ENCODE measurements at places on chromosomes 11 and 22.

DNA sequence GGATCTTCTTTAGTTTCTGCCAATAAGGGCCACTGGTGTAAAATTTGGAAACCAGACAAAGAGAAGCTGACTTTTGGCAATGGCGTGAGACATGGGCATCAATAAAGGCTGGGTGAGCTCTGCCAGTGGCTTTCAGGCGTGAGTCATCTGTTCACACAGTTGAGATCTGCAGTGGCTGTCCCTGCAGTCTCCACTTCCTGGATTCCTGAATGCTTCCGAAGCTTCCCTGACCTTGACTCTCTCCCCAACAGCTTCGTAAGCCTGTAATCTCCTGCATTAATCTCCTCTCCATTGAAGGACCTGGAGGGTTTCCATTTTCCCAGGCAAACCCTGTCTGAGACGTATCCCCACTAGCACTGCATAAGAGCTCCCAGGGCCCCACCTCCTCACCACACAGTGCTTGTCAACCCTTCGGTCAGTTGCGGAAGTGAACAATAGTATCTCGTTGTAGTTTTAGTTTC, 574.7 kb downstream of the TBC1D22A start:
- no peak for DNase-seq

DNA sequence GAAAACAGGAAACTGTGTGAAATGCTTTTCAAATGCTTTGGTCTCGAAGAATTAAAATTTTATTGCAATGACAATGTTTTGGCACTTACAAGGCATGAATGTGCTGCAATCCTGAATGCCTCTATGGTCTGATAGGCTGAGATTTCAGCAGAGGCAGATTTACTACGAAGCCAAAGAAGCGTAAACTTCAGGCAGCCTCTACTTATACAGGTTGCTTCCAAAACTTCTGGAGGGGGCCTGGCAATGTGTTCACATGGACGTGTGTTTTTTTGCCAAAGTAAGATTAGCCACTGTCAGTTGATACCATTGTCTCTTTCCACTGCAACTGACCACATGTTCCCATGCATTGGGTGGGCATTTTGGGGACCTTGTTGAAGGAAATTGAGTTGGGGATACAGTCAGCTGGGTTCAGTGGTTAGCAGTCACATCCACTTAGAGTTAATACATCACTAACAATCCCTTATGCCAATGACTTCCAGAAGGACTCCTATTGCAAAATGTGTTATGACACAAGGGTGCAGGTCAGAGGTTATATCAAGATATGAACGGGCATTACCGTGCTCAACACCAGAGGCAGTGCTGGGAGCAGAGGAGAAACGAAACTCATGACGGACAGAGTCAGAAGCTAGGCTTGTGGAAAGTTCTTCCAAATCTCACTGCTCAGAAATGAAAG, 48.8 kb downstream of the ABTB2 start:
- no peak for DNase-seq

DNA sequence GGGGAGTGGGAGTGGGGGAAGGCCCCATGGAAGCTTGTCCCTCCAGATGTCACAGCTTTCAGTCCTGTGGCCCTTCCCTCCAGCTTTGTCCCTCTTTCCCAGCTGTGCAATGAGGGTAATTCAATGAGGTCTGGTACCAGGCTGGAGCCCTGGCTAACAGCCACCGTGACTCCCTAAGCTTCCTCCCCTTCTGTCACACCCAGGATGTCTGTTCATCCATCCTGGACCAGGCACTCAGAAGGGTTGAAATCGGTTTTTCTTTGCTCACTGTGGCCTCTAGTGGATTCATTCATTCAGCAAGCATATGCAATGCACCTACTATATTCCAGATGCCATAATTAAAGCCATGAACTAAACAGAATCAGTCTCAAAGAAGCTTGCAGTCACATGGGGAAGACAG, 38.7 kb downstream of the SYT13 start:
- no peak for DNase-seq

GRCh38 chr11:69227271-69227670, 66.7 kb upstream of the MYEOV start:
- no peak for DNase-seq

- no peak for DNase-seq
These were observed 866.8 kb upstream of the TENM4 start for GRCh38 chr11:80307676-80308075.

- DNase-seq: no peak
These were observed 110.8 kb downstream of the UVRAG start for GRCh38 chr11:75925785-75926164.

- peak; percentile 57 for DNase-seq
These were observed 851 bp downstream of the PTDSS2 start for GRCh38 chr11:450809-451451.

GRCh38 chr11:39036021-39036420, 2423.4 kb downstream of the LRRC4C start:
- no peak for DNase-seq

DNA sequence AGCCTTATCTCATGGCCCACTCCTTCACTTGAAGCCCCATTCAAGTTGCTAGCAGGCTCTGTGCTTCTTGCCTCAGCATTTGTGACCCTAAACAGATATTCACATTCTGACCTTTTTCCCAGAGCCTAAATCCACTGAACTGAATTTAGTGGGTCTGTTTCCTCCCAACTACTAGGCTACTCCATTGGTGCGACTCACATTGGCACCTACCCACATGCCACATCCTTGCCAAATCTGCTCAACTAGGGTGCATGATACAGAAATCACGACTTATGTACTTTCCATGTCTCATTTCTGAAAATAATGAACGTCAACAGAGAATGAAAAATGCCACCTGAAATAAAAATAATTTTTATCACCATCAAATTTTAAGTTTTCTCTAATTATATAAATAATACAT, 8.4 kb upstream of the MMP12 start:
- DNase-seq: no peak

DNA sequence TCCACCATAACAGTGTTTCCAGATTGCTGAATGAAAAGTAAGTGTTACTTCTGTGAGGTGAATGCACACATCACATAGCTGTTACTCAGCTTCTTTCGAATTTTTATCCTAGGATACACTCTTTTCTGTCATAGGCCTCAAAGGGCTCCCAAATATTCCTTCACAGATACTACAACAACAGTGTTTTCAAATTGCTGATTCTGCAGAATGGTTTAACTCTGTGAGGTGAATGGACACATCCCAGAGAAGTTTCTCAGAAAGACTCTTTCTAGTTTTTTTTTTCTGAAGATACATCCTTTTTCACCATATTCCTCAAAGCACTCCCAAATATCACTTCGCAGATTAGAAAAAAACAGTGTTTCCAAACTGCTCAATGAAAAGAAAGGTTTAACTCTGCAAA, 221.1 kb downstream of the OR4A5 start:
- no peak for DNase-seq

DNA sequence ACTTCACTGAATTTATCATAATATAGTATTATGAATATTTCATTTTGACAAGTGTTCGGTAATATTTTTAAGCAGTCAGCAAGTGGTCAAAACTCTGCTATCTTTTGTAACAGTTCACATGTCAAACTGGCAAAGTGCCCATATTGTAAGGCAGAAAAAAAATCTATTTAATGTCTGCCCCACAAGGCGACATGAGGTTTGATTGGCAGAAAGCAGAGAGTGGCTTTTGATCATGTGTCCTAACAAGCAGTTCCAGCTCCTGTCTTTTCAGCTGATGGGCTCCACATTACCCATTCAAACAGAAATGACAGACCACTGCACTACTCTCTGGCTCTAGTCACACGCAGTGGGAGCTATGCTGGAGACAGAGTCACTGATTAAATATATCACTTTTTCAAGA, 59.0 kb downstream of the SOX6 start:
- no peak for DNase-seq

- no peak for DNase-seq
These were observed 28.6 kb downstream of the LIF start for GRCh38 chr22:30217698-30218560.

GRCh38 chr11:43467958-43468357, 109.2 kb downstream of the TTC17 start:
- DNase-seq: no peak

DNA sequence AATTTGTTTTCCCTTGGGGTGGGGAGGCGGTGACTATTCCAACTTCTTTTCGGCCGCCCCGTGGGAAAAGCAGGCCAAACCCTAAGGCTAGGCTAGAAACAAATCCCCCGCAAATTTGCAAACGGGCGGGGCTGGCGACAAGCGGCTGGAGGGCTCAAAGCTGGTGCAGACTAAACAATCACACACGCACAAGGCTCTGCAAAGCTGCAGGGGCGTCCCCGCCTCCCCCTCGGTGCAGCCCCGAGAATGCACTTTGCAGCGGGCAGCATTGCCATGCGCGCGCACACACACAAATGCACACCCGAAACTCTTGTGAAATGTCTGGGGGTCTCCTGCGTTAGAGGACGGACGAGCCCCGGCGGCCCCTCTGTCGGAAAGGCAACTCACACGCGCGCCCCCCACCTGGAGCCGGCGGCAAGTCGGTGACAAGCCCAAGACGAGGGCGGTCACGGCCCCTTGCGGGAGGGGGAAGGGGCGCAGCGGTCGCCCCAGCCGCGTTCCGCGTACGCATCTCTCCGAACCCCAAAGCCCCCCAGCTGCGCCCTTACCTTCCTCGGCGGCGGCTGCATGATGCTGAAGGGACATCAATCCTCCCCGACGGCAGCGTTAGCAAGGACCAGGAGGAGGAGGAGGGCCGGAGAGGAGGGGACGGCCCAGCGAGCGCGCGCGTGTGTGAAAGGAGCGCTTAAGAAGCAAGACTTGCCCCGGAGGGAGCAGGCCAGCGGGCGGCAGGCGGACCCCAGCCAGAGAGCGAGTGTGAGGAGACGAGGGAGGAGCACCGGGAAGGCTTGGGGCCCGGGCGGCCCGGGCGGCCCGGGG, 600 bp downstream of the FCHSD2 start:
- peak; percentile 25 for DNase-seq

DNA sequence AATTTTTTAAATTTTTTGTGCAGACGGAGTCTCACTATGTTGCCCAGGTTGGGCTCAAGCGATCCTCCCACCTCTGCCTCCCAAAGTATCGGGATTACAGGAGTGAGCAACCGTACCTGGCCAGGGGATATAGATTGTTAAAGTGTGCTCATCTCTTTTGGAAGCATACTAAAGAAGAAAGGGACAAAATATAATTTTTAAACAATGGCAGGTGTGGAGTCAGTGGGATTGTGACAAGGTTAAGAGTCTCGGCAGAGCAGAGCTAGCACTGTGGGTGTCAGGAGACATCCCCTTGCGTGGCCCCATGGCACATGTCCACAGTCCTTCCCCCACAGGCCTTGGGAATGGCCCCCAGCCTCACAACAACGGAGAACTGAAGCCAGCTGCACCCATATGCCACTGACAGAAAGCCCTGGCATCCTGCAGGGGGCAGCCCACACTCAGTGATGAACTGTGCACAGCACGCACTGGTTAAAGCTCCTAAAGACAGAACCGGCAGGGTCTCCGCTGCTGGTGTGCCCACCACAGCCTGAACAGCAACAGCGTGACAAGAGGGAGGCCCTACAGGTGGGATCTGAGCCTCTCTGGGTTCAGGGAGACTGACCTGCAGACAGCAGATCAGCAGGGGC, 29.9 kb downstream of the SERPIND1 start:
- no peak for DNase-seq

- DNase-seq: no peak
These were observed 68.1 kb downstream of the MPPED1 start for GRCh38 chr22:43479962-43480361.

DNA sequence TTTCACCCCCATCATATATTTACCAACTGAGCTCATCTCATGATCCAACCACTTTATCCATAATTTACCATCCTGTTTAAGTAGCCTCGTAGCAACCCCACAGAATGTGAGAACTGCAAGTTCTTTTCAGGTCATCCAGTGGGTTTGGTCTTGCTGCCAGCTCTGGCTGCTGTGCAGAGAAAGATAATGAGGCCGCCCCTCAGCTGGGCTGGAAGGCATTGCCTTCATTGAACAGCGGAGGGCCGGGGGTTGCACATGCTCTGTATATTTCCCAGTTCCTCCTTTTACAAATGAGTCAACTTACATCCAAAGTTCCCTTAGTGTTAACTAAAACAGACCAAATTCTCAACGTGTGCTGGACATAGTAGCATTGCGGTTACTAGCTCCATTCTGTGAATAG, 96.7 kb downstream of the SYN3 start:
- no peak for DNase-seq

GRCh38 chr11:1763796-1764661, at the start of gene CTSD:
Gene CTSD (minus strand): TSS chr11:1763927. CDS start chr11:1763859, 68 bp downstream.
- DNase-seq: peak; percentile 78

GRCh38 chr22:22407061-22407460, 101.5 kb downstream of the ZNF280B start:
- no peak for DNase-seq

DNA sequence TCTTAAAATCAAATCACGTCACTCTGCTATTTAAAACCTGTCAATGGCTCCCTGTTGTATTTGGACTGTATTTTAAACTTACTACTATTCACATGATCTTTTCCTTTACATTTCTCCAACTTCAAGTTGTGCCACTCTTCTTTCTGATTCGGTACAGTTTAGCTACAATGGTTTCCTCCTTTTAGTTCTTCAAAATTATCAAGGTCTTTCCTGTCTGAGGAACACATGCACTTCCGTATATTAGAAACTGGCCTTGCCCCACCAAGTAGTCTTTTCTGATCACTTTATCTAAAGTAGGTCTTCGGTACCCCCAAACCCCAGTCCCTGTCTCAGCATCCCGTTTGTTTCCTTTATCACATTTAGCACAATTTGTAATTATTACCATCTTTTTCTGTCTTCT, 81.8 kb downstream of the MTMR3 start:
- DNase-seq: no peak

GRCh38 chr11:61587541-61587941, 6.7 kb upstream of the SYT7 start:
- no peak for DNase-seq

GRCh38 chr11:99327527-99327926, 306.8 kb downstream of the CNTN5 start:
- DNase-seq: no peak

DNA sequence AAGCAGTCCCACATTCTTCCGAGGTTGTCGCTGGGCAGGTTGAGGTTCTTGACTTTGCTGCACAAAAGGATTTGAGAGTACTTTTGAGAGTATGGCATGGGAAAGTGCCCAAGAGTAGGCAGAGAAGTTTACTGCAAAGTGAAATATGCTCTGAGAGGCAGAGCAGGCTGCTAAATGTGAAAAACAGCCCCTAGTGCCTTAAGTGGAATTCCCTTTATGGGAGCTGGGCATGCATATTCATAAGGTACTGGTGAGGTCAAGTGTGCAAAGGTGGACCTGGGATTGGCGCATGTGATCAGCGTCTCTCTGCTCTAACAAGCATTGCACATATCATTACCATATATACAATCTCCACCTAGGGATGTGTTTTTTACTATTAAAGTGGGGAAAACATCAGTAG, 12.0 kb upstream of the APOL4 start:
- no peak for DNase-seq

- DNase-seq: no peak
These were observed 41.3 kb downstream of the LRP5 start for GRCh38 chr11:68353669-68354068.

DNA sequence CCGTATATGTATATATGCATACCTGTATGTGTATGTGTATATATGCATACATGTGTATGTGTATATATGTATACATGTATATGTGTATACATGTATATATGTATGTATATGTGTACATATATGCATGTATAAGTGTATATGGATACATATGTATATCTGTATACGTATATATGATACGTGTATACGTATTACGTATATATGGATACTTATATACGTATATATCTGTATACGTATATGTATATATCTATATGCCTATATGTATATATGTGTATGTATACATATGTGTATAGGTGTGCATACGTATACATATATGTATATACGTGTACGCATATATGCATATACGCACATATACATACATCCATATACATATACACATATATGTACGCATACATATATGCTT, 681.6 kb upstream of the ANO3 start:
- DNase-seq: no peak

GRCh38 chr22:24848559-24849168, 42.7 kb downstream of the SGSM1 start:
- no peak for DNase-seq

Measured in activated CD4-positive, CD25-positive, alpha-beta regulatory T cell treated with anti-CD3 and anti-CD28 coated beads, Interleukin-2, amount 50 U/mL, for 16 hours (primary cell).